Activated naive CD4-positive, alpha-beta T cell treated with anti-CD3 and anti-CD28 coated beads, Interleukin-2, amount 50 U/mL, for 72 hours (primary cell): ENCODE measurements at places on chromosomes 5 and 9.

GRCh38 chr5:72388646-72389045, 68.5 kb downstream of the PTCD2 start:
- no peak for DNase-seq

GRCh38 chr9:94612071-94612470, 18.4 kb upstream of the FBP2 start:
- no peak for DNase-seq

DNA sequence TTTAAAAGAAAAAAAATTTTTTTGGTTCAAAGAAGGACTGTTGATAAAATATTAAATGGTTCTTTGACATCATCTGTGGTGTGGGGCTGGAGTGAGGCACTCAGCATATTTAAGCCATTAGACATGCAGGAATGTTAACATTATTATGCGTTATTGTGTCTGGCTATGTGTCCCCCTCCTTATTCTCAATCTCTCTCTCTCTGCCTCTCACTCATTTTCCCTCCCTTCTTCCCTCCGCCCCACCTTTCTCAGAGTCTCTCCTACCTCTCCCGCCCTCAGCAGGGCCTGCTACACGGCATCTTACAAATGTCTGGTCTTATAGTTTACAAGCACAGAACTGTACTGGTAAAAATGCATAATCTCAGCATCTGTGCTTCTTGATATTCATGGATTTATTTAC, 287.8 kb upstream of the TMEM161B start:
- no peak for DNase-seq

GRCh38 chr5:82327941-82328340, 49.8 kb upstream of the RPS23 start:
- DNase-seq: no peak

DNA sequence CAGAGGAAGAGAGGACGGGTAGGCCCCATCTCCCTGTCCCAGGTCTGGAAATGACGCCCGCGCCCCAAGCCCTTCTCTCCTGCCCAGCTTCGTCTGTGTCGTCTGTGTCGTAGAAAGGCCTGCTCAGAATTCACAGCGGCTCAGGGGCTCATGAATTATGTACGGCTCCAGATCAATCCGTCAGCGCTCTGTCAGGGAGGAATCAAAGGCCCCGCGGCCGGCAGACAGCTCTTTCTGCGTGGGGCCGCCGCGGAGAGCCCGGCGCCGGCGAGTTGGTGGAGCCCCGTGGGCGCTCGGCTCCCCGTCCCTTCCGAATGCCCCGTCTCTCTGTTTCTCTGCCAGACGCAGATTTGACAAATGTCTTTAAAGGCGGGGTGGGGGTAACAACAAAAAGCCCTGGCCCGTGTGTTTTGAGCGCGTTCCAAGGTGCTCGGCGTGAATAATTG, 83.8 kb upstream of the RAPGEF1 start:
- DNase-seq: no peak

GRCh38 chr9:116269250-116269649, 115.7 kb downstream of the PAPPA start:
- DNase-seq: no peak

- DNase-seq: peak; percentile 51
These were observed 10.3 kb downstream of the NINJ1 start for GRCh38 chr9:93123561-93124283.

- no peak for DNase-seq
These were observed 726.1 kb downstream of the BRINP1 start for GRCh38 chr9:118643118-118643517.

DNA sequence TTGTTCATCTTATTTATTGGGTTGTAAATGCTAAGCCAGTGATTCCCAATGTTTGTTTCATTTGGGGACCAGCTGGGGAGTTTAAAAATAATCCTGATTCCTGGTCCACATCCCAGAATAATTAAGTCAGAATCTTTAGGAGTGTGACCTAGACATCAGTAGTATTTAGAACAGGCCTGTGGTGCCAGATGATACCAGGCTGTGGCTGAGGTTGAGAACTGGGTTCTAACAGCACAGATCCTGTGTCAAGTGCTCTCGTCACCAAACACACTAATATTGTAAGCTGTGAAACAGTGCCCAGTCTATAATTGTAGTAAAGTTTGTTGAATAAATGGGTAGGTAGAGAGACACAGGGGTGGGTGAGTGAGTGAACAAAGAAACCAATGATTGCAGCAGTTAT, 172.1 kb upstream of the PPP1R2B start:
- DNase-seq: no peak

GRCh38 chr9:84597131-84597530, 72.4 kb upstream of the NTRK2 start:
- DNase-seq: no peak

DNA sequence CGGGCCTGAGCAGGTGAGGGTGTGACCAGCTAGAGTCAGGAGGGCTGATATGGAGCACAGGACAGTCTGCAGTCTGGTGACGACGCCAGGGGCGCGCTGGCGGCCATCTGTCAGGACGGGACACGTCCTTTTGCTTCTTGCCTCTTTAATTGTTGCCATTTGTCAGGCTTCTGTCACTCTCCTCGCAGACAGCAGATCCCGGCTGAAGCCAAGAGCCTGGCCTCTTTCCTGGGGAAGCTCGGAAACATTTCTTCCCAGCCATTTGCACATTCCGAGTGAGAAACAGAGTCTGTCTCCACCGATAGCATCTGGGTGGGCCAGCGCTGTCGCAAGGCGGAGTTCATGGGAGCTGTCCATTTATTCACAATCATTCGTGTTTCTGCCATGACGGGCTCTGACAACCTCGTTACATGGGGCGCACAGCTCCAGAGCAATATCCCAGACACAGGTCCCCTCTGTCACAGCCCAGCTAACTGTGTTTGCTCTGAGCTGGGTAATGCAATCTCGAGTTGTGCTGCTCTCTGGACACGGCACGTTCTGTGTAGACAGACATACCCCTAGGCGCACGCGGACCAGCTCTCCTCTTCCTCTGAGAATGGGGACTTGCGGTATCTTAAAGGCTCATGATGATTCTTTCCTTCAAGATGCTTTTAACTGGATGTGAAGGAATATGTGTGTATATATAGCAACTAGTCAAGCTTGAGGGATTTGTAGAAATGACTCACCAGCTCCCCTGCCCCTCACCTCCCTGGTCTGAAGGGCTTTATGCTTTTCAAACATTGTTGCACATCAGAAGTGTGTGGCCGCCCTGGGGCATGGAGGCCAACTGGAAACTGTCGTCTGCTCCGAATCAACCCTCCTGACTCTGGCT, 105.3 kb upstream of the FCN2 start:
- no peak for DNase-seq

GRCh38 chr9:68912561-68912960, 101.4 kb downstream of the PRKACG start:
- no peak for DNase-seq

GRCh38 chr5:140182075-140182711, 7.2 kb downstream of the CYSTM1 start:
- no peak for DNase-seq

GRCh38 chr9:89071591-89071990, 80.3 kb downstream of the S1PR3 start:
- DNase-seq: no peak

- DNase-seq: no peak
These were observed 7.4 kb downstream of the TRAF1 start for GRCh38 chr9:120918931-120919842.

DNA sequence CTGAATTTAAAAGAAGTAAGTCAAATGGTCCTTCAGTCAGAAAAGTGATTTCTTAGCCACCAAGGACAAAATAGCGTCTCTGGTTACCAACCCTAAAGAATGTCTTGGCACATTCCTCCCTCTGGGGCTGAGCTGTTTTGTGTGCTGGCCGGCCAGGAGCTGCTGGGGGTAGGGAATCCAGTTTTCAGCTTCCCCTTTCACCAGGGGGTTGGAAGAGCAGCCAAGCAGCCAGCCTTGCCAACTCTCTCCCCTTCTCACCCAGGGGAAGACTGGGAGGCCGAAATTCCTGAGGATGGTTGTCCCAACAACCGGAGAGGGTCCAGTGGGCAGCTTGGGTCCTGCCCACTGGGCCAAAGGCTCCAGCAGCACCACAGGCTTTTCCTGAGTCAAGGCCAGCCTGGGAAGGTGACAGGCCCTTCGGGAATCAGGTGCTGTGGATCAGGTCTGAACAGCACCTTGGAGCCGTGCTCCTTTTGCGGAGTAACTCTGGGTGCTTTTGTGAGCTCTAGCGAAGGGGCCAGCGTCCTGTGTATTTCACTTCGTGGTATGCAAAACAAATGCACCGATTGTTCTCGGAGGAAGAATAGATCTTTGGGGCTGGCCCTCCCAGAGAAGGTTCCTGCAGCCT, 4.2 kb downstream of the WWC1 start:
- DNase-seq: no peak

DNA sequence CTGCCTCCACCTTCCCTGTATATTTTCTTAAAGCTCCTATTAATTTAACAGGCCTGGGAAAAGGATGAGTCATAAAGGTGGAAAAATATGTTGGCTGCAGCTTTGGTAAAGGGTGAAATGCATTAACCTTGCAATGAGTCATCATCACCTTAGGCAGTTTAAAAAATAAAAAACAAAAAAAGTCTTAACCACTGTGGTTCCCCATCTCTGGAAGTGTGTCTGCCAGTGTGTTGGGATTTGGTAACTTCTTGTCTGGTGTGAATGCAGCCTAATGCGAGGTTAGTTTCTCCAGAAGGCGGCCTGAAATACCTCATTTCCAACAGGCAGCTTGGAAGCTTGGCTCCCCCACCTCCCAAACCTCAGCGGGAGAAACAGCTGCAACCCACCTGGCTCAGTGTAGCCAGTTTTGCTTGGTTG, 265.3 kb upstream of the GAS1 start:
- no peak for DNase-seq

GRCh38 chr9:4563105-4563504, 72.8 kb downstream of the SLC1A1 start:
- no peak for DNase-seq

GRCh38 chr5:108003178-108003577, 332.4 kb upstream of the EFNA5 start:
- no peak for DNase-seq

DNA sequence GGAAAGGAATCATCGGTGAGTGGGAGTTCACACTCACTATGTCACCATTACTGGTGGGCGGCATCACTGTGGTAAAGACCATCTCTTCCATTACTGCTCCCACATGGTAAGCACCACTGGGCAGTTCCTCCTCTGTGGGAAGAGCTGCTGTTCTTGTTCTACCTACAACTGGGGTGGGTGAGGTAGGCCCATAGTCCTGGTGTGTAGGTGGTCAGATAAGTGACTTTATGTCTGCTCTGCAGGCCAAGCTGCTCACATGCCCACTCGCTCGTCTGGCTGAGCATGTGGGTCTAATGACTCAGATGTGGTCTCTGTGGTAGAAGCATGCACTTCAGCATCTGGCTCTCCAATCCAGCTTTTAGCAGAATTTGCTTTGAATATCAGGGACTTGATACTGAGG, 82.9 kb downstream of the TMEM215 start:
- no peak for DNase-seq

- DNase-seq: no peak
These were observed 30.1 kb downstream of the TSPAN17 start for GRCh38 chr5:176677209-176677939.

- DNase-seq: no peak
These were observed 1619.1 kb upstream of the ACO1 start for GRCh38 chr9:30765318-30765717.

GRCh38 chr5:147388184-147389108, 121.4 kb downstream of the DPYSL3 start:
- no peak for DNase-seq

- DNase-seq: no peak
These were observed 340.9 kb downstream of the RASEF start for GRCh38 chr9:82722051-82722450.

- DNase-seq: no peak
These were observed 60.1 kb upstream of the BASP1 start for GRCh38 chr5:17157294-17157693.

- peak; percentile 18 for DNase-seq
These were observed 231.6 kb downstream of the SLF1 start for GRCh38 chr5:94849821-94850736.

DNA sequence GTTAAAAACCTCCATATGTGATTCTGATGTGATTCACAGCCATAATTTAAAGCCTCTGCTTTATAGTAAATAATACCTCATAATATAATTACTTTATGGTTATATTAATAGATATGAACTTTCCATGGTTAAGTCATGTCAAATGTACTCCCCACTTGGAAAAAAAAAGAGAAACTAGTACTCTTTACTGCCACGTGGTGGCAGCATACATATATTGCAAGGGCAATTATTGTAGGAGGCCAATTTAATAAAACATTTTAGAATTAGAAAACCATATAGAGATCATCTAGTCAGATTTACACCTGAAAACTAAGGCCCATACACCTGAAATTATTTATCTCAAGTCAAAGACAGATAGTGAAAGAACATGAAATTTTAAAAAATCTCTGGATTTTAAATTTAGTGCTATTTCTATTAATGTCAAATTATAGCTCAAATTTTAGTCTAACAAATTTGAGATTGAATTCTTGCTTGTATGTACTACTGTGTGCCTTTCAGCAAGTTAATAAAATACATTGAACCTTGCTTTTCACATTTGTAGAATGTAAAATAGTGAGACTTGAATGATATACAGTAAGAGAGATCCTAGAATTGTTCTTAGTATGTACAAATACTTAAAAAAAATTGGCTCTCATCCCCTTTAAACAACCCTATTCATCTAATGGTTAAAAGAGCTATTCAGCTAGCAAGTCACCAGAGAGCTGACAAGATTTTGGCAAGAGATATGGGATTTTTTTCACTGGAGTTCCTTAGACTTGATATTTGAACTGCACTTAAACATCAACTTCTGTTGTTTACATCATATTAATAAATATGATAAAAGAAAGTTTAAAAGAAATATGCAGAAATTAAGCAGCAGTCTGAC, 603.8 kb downstream of the TLE4 start:
- no peak for DNase-seq

- no peak for DNase-seq
These were observed 15.2 kb upstream of the CORO2A start for GRCh38 chr9:98207606-98208005.

GRCh38 chr5:142275496-142275895, 49.3 kb downstream of the SPRY4 start:
- no peak for DNase-seq

DNA sequence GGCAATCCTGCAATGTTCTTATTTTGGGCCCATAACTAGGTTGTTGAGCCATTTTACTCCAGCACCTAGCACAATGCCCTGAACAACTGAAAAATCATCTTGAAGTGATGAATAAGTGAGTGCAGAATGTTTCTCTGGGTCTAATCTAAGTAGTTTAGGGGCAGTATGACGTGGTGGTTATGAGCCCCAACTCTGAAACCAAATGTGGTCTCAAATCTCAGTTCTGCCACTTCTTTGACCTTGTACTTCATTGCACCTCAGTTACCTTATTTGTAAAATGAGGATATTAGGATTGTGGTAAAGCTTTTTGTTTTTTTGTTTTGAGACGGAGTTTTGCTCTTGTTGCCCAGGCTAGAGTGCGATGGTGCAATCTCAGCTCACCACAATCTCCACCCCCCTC, 80.9 kb upstream of the SNX2 start:
- DNase-seq: no peak
